Stimulated activated memory B cell treated with anti-CD40 and anti-IgM and Interleukin-4, amounts not matched to agents 10 μg/mL and 1 μg/mL and 100 μg/mL, for 72 hours (primary cell): ENCODE measurements at places on chromosomes 7 and 10.

DNA sequence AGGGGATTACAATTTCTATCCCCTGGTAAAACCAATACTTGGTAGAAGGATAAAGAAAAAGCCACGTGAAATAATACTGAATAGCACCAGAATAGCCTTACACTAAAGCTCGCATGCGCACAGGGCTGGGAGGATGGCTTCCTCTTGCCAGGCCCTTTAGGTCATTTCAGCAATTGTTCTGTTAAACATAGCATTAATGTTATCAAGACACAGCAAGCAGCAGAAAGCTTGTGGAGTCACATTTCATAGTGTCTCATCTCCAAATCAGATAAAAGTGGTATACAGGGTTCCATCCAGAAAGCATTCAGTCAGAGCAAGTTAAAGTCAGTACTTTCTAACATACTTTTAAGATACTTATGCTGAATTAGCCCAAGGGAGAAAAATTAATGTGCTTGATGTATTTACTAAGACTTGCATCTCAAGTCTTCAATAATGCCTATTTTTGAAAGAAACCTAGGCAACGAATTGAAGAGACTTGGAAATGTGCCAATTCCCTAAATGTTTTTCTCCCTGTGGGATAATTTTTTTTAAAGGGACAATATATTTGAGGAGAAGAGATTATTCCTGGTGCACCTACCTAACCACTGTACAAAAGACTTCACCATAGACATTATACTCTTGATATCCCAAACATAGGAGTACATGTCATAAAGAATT lies 14.3 kb upstream of the NPM3 start:
- no peak for ATAC-seq

DNA sequence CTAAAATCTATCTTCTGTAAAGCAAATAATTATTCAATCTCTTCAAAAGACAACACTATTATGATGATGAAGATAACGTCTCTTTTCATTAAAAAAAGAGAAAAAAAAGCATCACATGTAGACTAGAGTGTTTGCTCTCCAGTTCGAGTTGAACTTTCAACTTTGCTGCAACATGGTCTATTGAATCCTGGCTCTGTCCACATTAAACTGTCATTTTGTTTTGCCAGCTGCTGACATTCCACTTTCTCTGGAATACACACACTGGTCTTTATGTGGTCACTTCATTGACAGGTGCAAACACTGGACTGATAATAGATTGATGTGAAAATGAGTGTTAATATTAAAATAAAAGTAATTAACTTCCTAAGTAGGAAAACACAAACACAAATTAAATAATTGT lies 61.7 kb downstream of the PTF1A start:
- ATAC-seq = no peak

GRCh38 chr7:28107960-28108359 lies 72.6 kb downstream of the JAZF1 start:
- ATAC-seq = no peak

GRCh38 chr10:35056133-35056532 lies 34.0 kb downstream of the CUL2 start:
- ATAC-seq = no peak

- ATAC-seq = no peak
Measured at GRCh38 chr7:30888747-30889146, 22.9 kb upstream of the AQP1 start.

DNA sequence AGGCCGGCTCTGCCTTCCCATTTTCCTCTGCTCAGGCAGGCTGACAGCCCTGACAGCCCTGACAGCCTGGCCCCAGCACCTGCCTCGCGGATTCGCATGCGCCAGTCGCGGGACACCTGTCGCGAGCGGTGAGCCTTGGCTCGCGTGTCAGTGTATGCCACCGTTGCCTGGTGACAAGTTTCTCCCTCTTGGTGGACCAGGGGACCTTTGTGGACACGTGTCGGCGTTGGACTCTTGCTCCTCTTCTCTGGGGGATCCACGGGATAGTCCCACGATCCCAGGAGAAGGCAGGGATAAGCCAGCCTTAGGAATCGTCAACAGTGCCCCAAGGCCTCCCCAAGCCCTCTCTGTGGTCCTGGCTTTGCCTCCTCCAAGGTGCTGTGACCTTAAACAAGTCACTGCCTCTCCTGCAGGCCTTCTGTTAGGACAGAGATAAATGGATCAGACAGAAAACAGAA lies 18.1 kb upstream of the ZNF273 start:
- no peak for ATAC-seq
